Naive B cell (primary cell): ENCODE measurements at places on chromosomes 5 and 9. TPM values are rescaled to one million over a fixed set of nuclear protein-coding genes. Genes with fewer than 3 reads are reported as not detected.

The SMIM3 gene
- polyA plus RNA-seq, result 1.1 TPM

The MYMK gene
- polyA plus RNA-seq, result not detected

The TJP2 gene
- polyA plus RNA-seq, result 0.47 TPM

The ALAD gene
- polyA plus RNA-seq, result 20.0 TPM

The PRRT1B gene
- not detected for polyA plus RNA-seq

The KIF4B gene
- polyA plus RNA-seq, result not detected

The CDK7 gene
- 28.8 TPM for polyA plus RNA-seq

The TMEM215 gene
- not detected for polyA plus RNA-seq

The FKTN gene
- polyA plus RNA-seq, result not detected

The TRIM7 gene
- polyA plus RNA-seq, result 0.24 TPM

The PRUNE2 gene
- 0.18 TPM for polyA plus RNA-seq

The KIF24 gene
- polyA plus RNA-seq, result 0.12 TPM

The ACOT12 gene
- polyA plus RNA-seq, result not detected

The ORM2 gene
- polyA plus RNA-seq, result not detected

The FNBP1 gene
- polyA plus RNA-seq, result 163 TPM

The HRH2 gene
- polyA plus RNA-seq, result not detected

The COL27A1 gene
- polyA plus RNA-seq, result not detected

The CDC42SE2 gene
- 198 TPM for polyA plus RNA-seq
